ENCODE measurements at places on chromosomes 12 and 14. TPM values are rescaled to one million over a fixed set of nuclear protein-coding genes. Genes with fewer than 3 reads are reported as not detected.

DNA sequence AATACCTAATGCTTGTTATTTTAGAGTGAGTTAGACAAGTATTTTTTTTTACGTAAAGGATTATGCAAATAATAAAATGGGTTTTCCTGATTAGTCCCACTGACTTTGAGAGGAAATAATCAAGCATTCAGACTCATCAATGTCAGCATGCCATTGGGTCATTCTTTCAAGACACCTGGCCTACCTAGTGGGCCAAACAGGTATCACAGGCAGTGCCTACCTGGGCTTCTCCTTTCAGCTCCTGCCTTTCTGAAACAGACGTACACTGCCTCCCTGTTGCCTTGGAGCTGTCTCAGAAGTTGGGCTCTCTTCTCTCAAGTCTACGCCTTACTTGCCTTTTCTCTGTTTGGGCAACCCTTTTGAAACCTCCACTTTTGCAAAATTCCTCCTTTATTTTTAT is 545.6 kb downstream of the SNAPC1 start:
- DNase-seq = no peak

GRCh38 chr12:110005319-110005973 is 6.2 kb downstream of the ANKRD13A start:
- no peak for DNase-seq

DNA sequence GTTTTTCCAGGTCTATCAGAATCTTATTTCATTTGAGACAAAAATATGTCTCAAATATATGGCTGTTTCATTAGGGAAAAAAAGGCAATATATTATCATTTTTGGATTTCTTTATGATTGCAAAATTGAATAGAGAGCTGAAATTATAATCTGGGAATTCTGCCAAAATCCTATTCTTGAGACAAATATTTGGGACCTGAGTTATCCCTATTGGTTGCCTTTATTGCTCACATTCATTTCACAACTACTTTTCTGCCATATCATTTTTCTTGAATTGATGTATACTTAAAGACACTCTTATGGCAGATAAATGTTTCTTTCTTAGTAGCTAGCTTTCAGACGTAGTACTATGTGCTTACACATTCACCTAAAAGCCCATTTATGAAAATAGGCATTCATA is 241.6 kb upstream of the NOVA1 start:
- no peak for DNase-seq

DNA sequence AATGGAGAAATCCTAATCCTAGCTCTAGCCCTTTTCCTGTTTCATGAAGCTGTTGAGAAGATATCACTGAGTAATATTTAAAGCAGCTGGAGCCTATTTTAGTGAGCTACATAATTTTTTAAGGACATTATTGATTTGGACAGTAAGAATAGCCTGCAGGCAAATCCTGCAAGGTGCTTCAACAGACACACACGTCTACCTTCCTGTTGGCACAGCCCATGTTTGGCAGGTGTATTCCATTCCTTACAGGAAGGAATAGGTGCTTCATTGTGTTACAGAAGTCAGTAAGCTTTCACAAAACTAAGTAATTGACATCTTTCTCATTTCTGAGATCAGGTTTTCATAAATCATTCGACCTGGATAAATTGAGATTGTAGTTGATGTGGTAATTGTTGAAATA is 50.6 kb downstream of the FOXA1 start:
- no peak for DNase-seq

GRCh38 chr14:33696165-33696564 is 254.7 kb downstream of the EGLN3 start:
- DNase-seq = no peak

DNA sequence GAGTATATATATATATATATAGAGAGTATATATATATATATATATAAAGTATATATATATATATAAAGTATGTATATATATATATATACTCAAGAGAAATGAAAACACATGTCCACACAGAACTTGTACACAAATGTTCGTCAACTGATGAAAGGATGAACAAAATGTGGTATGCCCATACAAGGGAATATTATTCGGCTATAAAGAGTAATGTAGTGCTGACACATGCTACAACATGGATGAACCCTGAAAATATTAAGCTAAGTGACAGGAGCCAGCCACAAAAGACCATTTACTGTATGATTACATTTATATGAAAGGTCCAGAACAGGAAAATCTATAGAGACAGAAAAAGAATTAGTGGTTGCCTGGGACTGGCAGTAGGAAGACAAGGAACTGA is 19.5 kb downstream of the LIMA1 start:
- DNase-seq = no peak

DNA sequence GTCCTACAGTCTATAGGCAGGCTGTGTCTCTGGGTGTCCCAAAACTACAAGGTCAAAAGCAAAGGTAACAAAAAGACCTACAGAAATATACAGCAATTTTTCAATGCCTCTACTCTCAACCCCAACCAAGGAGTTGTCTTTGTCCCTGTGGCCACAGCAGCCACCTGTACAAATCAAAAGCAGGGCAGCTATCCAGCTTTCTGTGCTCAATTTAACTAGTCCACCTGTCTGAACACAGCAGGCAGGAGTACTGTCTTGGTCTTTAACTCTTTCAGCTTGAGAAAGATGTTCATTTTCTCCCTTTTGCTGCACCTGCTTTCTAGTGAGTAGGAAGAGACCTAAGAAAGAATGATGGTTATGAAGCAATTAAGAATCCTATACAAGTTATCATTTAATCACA is 19.7 kb downstream of the GDF11 start:
- DNase-seq = no peak

DNA sequence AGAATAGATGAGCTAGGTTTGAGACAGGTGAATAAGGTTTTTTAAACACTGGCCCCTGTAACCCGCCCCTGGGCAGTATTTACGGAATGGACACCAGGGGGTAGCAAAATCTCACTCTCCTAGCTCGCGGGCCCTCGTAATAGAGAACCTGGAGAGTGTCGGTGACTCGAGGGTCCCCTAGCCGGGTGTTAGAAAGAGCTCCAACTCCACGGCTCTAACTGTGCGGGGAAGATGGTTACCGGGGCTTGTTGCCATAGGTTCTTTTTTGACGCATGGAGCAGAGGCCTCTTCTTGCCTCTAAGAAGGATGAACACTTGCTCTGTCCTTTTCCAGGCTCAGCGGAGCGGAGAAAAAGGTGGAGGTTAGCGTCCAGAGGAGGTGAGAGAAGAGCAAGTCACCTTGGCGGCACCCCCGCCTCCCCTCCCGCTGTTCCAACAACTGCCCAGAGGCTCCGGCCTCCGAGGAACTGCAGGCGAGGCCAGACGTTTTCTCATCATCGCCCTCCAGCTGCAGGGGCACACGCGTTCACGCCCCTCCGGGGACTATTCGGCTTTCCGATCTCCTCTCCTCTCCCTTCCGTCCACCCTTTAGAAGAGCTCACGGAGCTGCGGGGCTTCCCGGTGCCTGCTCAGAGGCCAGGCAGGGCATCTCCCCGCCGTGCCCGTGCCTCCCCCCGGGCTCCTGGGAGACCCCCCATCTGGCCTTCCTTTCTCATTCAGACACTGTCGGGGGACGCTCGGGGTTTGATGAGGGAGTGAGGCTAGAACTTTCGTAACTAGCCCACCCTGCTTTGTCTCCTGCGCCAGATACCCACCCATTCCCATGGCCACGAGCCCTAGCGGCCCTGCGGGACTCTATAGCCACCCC is 1.4 kb upstream of the ARHGEF40 start:
- peak; percentile 76 for DNase-seq

GRCh38 chr12:60106214-60106613 is 510.4 kb downstream of the SLC16A7 start:
- no peak for DNase-seq

DNA sequence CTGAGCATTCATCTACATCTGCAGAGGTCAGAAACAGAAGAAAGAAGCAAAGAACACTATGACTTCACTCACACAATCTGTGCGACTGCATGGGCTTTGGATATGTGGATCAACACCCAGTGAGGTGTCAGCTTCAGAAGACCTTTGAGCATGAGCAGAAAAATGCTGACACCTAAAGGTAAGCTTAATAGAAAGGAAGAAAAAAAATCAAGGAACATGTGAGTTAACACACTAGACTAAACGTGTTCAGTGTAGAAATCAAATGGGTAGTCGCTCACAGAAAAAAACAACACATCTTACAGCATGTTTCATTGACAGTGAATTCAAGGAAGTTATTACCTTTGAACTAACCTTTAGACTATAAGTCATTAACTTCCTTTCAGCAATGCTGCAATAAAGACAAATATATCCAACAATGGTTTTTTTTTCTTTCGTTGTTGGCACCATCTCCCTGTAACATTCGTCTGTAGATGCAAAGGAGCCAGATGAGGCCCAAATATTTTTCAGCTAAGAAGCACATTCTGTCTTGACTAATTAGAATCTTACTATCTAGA is 30.9 kb downstream of the RTRAF start:
- DNase-seq = no peak

DNA sequence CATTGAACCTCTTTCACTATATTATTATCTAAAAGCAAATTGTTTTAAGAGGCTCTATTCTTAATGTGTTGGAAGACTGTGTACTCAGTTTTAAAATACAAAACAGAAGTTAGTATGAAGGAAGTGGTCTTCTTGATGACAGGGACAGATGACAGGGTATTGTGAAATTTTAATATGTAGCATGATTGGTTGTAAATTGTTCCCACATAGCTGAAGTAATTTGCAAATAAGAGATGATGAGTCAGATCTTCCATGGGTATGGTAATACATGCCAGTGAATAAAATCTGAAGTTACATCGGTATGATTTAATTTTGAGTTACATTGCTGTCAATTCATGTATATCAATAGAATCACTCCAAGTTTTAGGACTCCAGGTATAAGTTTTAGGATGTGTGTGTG is 454.8 kb downstream of the AEBP2 start:
- no peak for DNase-seq

DNA sequence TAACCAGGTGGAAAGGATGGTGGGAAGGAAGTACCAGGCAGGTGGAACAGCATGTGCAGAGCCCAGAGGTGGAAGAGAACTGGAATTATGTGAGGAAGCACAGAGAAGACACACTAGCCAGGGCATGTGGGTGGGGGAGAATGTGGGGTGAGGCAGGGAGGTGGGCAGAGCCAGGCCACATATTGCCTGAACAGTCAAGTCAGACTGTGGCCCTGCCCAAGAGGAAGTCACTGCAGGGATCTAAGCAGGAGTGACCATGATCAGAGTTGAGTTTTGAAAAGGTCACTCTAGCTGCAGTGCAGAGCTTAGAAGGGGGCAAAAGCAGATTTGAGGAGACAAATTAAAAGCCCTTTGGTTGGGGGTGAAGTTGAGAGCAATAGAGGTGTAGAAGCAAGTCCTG is 114.0 kb upstream of the SLC38A2 start:
- no peak for DNase-seq

- DNase-seq = peak; percentile 80
Observed at GRCh38 chr12:16347391-16348298, at the start of gene MGST1. Gene MGST1, plus strand, starts transcription at chr12:16347645. Its CDS starts 6,608 bp downstream, at chr12:16354253.

DNA sequence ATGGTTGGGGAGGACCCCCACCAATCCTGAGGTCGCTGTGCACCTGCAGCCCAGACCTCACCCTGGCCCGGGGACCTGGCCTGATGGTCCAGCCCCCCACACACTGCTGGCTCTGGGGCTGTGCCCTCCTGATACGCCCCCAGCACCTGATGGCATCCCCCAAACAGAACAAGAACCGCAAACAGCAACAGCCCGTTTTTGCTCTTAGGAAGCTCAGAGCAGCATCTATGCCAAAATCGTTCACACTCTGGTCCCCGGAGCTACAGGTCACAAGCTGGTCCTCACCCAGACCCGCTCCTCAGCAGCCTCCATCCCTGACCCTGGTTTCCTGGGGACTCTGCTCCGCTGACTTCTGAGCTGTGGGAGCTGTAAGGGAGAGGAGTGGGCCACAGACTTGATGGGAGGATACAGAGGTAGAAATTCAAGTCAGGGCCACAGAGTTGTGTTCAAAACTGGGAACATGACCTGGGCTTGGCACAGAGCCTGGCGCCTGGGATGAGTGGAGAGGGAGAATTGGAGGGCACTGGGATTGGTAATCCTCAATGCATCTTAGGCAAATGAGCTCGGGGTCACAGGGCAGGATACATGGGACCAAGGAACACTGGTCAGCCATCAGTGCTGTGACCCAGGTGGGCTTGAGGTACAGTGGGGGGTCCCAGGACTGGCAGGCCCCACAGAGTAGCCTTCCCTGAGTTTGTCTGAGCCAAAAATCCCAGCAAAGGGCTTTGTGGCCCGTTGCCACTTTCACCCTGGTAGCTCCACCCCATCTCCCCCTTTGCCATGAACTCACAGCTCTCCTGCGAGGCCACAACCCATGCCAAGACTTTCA is 170.9 kb upstream of the RTL1 start:
- no peak for DNase-seq

- DNase-seq = no peak
Observed at GRCh38 chr14:55207832-55208231, 16.4 kb upstream of the DLGAP5 start.

GRCh38 chr14:30624132-30624423 is 2.0 kb downstream of the SCFD1 start:
- no peak for DNase-seq

DNA sequence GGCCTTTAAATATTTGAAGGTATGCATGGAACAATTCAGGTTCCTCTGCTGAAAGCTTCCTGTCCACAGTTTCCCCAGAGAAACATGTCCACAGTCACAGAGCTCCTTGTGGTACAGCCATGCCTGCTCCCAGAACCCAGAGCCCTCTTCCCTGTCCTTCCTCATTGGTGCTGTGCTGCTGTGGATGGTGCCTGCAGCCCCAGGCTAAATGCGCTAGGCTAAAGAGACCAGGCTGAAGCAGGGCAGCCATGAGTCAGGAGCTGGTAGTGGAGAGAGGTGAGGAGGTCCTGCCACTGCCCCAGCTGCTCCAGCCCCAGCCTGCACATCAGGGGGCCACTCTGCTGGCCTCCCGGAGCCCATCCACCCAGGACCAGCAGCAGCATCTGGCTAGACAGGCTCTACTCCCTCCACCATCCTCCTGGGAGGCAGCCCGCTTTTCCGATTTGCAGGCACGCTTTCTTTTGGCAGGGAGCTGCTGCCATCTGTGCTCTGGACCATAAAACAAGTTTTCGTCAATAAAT is 65.4 kb upstream of the DDX11 start:
- DNase-seq = no peak

GRCh38 chr12:80187660-80188090 is 88.3 kb downstream of the OTOGL start:
- DNase-seq = peak; percentile 13

SLC17A8 gene
- not detected for polyA plus RNA-seq

SDR9C7 gene
- 0.23 TPM for polyA plus RNA-seq

IL23A gene
- 0.68 TPM for polyA plus RNA-seq

SLCO1C1 gene
- polyA plus RNA-seq = 0.26 TPM

HOXC10 gene
- 74.1 TPM for polyA plus RNA-seq

NRIP2 gene
- polyA plus RNA-seq = 1.3 TPM

PDE6H gene
- not detected for polyA plus RNA-seq

FAIM2 gene
- 0.70 TPM for polyA plus RNA-seq

AMDHD1 gene
- 1.1 TPM for polyA plus RNA-seq

AMIGO2 gene
- polyA plus RNA-seq = 0.64 TPM

Measured in psoas muscle (tissue), 8 donors.